ENCODE measurements at places on chromosomes 6 and 20.

DNA sequence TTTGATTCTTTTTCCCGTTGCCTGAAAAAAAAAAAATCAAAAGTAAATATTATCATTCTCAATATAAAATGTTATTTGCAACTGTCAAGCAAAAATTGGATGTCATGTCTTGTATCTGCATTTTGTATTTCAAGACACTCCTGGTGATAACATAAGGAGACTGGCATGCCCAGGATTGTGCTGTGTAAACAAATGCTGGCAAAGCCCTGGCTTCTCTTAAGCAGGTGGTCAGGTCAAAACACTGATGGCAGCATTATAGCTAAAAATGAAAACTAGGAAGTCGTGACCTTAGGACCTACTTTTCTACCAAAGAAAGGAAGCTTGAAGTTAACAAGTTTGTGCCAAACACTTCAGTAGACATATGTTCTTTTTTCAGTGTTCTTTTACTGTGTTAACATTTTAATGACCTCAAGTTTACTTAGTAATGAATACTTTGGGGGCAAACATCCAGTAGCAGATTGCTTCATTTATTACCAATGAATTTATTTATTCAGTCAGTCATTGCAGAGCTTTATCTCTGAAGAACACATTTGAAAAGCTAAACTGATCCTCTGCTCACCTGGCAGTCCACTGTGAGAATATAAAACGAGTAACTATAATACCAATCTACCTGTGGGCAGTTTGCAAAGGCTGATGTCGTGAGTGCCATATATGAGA, 243.1 kb upstream of the FLRT3 start:
- no peak for DNase-seq

DNA sequence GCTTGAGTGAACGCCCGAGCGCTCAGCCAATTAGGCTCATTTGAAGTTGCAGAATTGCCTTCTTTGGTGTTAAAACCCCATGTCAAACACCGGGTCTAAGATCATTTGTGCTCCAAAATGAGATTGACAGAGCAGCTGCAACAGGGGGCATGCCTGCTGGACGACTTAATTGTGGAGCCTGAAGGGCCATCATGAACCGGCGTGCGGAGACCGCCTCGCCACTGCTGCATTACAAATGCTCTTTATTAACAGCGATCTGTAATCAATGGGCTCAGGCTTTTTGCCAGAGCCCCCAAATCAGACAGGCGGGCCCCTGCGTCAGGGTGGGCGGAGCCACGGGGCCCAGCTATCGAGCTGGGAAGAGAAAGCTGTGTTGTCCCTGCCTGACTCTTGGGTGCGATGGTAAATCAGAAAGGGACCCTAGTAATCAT, 183.2 kb downstream of the SIM1 start:
- DNase-seq: no peak

- no peak for DNase-seq
These were observed 169.1 kb upstream of the CST7 start for GRCh38 chr20:24779946-24780345.

GRCh38 chr20:44768854-44769480, 23.3 kb downstream of the KCNK15 start:
- DNase-seq: no peak

DNA sequence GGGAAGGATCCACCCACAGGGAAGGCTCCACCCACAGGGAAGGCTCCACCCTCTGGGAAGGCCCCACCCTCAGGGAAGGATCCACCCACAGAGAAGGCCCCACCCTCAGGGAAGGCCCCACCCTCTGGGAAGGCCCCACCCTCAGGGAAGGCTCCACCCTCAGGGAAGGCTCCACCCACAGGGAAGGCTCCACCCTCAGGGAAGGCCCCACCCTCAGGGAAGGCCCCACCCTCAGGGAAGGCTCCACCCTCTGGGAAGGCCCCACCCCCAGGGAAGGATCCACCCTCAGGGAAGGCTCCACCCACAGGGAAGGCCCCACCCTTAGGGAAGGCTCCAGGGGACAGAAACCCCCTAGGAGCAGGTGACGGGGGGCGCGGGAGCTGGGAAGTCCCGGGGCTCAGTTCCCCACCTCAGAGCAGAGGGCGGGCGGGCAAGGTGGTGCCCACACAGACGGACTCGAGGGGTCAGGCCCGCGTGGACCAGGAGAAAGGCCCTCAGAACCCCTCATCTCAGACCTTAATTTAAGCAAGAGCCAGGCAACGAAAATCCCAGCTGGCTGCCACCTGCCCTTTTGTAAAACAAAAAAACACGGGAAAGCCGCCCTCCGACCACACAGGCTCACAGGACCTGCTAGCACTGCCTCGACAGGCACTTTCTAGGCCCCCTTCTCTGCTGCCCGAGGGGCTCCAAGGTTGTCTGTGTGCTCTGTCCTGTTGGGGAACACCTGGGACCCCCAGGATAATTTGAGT, 39.7 kb downstream of the KCNQ2 start:
- DNase-seq: no peak

Data from left ventricle myocardium inferior (tissue), 1 donor.